GM13977 (cell line): ENCODE measurements at places on chromosomes 4 and X.

DNA sequence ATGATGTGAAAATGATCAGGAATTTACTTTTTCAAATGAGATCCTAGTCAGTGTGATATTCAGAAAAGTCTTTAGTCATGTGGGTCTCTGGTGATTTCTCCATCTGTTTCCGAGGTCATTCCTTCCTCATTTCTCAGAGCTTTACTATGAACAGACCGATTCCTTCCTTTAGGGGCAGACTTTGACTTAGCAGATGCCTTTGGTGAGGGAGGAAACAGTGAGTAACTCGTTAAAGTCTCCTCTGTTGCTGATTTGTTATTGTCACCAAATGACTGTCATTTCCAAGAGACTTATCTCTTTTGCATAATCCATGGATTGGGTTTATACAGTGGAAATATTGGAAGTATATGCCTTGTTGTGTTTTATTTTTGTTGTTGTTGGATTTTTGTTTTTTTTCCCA, 76.2 kb upstream of the CD99 start:
- no peak for DNase-seq

GRCh38 chr4:141786946-141787345, 150.6 kb downstream of the IL15 start:
- no peak for DNase-seq

- DNase-seq: no peak
Measured at GRCh38 chr4:38504396-38504715, 159.6 kb upstream of the KLF3 start.

DNA sequence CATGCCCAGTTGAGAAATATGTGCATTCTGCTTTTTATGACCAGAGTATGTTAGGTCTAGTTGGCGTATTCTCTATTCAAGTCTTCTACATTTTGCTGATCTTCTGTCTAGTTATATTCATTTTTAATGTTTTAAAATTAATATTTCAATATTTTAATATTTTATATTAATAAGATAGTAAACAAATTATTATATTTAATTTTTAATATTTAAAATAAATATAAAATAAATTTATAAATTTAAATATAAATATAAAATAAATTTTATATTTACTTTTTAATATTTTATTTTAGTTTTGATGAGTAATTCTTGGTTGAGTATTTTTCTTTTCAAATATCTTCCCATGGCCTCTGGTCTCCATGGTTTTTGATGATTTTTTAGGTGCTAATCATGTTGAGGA, 123.8 kb downstream of the GABRA2 start:
- DNase-seq: no peak
